Fibroblast of skin of right biceps (primary cell): ENCODE measurements at places on chromosomes 5 and 9.

GRCh38 chr9:120450916-120451315 is 129.1 kb downstream of the CDK5RAP2 start:
- DNase-seq: no peak

GRCh38 chr9:18778846-18779245 is 254.2 kb downstream of the SAXO1 start:
- no peak for DNase-seq

DNA sequence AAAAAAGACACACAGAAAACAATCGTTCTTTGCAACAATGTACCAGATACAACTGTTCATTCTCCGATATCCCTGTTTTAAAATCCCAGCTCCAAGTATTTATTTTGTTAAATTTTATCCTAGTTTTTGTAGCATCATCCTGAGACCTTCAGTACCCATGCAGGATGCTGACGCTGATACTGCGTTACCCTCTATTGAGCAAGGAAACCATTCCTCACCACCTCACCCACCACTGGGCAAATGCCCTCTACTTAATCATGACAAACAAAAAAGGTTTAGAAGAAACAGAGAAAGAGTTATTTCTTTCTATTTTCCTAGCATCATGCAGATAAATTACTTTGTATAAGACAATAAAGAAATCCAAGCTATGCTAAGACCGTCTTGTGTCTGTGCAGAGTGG is 136.1 kb upstream of the PCA3 start:
- no peak for DNase-seq

DNA sequence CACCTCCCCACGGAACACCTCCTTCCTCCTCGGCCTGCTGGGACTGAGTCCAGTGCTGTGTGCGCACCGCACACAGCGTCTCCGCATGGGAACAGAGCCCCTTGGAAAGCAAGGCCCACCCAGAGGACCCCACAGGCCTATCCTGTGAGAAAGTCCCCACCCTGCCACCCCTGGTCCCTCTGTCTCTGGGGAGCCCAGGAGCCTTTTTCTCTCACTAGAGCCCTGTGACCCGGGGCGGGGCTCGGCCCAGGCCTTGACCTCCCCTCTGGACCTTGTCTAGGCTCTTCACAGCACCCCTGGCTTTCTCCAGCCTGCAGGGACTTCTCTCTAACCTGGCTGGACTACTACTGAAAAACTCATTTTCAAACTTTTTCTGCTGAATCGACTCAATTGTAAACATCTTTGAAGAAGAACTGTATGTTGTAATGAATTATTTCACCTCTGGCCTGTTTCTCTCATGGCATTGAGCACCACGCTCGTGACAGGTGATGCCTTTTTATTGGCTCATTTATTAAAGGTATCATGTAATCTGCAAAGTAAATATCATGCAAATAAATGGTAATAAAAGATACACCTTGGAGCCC is 89.2 kb downstream of the IRX1 start:
- DNase-seq: no peak

GRCh38 chr9:27818348-27818747 is 245.1 kb upstream of the C9orf72 start:
- DNase-seq: no peak

GRCh38 chr9:70120834-70121510 is 77.3 kb downstream of the MAMDC2 start:
- DNase-seq: peak; percentile 94

GRCh38 chr5:179608131-179608581 is 15.3 kb downstream of the HNRNPH1 start:
- DNase-seq: no peak

- peak; percentile 49 for DNase-seq
These were observed 44.0 kb downstream of the RASA1 start for GRCh38 chr5:87311405-87312279.
